Left forelimb (tissue), 1 donor: ENCODE measurements at places on chromosomes 2 and 18.

- DNase-seq, result peak; percentile 57
Observed at GRCh38 chr2:120764991-120765677, 29.5 kb downstream of the GLI2 start.

DNA sequence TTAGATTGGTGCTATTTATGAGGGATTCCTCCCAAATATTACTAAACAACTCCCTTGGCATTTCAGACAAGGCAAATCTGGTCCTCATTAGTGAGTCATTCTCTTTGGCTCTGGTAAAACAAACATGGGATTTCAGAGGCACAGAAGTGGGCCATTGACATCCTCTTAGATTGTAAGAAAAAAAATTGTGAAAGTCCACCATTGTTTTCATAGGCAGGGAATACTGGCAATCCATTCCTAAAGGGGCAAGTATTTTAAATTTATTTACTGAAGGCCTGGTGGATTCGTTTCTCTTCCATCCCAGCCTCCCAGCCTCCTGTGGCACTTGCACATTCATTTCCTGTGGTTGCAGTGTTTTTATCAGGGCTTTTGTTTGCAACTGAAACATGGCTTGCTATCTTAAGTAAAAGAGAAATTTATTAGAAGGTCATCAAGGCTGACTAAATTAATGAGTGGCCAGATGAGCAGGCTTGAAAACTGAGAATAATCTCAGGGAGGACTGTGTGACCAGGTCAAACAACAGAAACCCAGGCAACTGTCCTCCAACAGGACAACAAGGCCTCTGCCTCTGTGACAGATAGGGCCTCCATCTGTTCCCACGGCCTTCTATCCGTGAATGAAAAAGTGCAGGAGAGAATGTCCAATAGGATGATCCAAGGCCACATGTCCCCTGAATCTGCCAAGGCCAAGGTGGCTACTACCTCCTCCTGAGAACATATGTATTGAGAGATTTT, 23.1 kb upstream of the TNFAIP6 start:
- DNase-seq, result no peak

DNA sequence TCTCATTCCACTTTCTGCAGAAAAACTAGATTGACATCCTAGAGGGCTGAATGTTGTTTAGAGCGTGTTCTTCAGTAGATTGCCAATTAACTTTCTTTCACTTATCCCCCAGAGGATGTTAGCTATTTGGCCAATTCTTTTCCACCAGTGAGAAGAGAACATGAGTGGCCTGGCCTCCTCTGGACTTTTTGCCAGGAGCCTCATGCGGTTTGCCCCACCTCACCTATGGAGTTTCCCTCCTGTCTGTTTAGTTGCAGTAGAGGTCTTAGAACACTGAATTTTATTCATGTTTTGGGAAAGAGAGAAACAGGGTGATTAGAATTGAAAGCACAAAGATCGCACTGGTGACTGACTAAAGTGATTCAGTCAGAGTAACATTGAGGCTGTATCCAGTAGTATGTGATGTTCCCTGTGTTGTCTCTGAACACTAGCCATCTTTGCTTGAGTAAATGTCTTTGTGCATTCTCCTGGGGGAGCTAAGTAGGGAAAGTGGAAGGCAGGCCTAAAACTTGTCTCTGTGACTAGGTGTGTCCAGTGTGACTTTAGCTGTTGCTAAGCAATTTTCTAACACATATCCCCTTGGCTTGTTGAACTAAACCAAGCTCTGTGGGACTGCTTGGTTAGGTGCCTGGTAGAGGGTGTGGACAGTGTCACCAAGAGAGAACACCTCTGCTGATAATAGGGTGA, 34.0 kb downstream of the UGP2 start:
- DNase-seq, result no peak

GRCh38 chr18:35071819-35072247, 30.6 kb downstream of the MAPRE2 start:
- DNase-seq, result no peak

DNA sequence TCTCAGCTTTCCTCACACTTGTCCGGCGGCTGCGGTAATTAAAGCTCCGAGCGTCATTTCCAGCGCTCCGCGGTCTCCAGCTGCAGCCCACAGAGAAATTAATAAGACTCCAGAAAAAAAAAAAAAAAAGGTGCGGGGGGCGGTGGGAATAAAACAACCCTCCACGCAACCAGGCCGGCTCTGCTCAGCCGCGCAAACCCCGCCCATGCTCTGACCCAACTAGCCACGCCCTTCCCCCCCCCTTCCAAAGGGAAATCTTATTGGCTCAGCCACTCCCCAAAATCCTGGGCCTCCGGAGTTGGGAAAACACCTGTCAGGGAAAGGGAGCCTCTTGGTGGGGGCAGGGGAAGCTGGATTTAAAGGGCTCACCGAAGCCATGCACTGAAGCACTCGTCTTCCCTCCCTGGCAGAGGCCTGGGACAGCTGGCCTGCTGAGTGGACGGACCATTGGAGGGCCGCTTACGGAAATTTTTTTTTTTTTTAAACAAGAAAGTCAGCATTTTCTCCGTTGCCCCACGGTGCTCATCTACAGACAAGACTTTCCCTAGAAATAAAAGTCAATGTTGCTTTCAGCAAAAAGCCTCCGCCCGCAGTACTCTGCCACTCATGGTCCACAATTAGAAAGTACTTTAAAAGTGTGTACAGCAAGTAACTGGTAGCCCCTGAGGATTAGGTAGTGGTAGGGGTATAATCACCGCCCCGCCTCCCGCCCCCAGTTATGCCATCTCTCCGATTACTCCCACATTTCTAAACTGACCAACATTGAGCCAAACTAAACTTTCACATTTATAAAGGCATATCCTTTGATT, 674 bp upstream of the ERBB4 start:
- DNase-seq, result peak; percentile 74

DNA sequence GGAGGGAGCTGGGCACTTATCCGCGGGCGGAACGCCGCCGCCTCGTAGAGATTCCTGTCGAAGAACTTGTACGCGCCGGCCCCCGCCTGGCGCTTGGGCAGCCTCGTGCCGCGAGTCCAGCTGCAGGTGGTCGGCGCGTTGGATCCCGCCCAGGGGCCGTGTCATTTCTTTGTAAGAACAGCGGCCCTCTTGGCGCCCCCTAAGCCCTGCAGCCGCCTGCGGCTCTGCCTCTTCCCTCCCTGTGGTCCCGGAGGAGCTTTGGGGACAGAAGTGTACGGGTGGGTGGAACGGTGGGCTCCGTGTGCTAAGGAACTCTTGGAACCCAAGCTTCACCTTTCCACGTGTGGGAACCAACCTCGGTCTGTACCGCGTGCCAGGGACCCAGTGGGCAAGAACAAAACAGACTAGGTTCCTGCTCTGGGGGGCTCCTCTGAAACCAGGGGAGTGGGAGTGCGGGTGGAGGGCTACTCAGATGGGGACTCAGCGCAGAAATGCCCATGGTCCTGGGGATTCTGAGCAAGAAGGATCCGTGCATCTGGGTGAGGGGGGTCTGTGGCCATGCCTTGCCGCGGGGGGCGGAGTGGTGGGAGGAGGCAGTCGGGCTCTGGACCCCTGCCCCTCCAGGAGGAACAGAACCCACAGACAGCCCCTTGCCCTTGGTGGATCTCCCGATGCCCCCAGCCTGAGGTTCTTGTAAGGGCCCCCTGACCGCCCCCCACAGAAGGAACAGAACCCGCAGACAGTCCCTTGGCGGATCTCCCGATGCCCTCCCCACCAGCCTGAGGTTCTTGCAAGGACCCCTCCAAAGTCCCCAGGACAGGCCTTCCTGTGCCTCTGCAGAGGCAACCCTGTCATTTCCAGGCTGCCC, 1.5 kb downstream of the GPC1 start:
- no peak for DNase-seq

GRCh38 chr2:20567159-20567925, 83.6 kb downstream of the HS1BP3 start:
- no peak for DNase-seq

- DNase-seq, result no peak
Observed at GRCh38 chr2:62296034-62296831, 100.3 kb downstream of the B3GNT2 start.

DNA sequence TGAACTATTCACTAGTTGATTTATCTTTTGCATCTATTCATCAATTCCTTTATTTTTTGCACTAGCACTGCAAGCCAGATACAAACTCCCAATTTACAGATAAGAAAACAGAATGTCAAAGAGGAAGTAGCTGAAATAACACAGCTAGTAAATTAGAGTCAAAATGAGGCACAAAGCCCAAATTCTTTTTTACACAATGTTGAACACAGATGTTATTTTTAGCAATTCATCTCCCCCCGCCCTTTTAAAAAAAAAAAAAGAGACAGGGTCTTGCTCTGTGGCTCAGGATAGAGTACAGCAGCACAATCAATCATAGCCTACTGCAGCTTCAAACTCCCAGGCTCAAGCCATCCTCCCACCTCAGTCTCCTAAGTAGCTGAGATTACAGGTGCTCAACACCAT, 127.8 kb downstream of the CCBE1 start:
- DNase-seq, result no peak

- DNase-seq, result no peak
Observed at GRCh38 chr2:51619961-51620360, 588.0 kb upstream of the NRXN1 start.

- no peak for DNase-seq
Observed at GRCh38 chr18:10514601-10515000, 11.2 kb upstream of the NAPG start.

DNA sequence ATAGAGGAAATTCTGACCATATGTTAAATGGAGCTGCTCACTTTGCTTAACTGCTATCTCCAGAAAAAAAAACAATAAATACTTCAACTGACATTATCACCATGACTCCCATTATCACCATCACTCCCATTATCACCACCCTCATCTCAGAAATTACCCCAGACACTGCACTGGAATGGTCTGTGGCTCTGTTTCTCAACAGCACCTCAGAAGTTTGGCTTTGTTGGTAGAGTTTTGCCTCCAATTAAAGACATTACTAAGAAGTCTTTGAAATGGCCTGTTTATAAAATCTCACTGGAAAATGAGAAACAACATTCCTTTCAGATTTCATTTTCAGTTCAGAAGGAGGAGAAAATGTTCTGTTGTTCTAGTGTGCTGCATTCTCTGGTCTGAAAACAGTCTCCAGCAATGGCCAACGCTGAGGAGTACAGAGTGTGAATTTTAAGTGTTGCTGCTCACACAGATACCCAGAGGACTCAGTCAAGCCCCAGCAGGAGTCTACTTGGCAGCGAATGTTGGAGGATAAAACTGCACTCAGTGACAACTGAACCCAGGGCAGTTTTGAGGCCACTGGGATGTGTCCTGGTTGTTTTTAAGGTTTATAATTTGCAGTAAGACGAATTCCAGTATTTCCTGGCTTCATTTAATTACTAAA, 364.5 kb upstream of the CDH2 start:
- DNase-seq, result no peak

DNA sequence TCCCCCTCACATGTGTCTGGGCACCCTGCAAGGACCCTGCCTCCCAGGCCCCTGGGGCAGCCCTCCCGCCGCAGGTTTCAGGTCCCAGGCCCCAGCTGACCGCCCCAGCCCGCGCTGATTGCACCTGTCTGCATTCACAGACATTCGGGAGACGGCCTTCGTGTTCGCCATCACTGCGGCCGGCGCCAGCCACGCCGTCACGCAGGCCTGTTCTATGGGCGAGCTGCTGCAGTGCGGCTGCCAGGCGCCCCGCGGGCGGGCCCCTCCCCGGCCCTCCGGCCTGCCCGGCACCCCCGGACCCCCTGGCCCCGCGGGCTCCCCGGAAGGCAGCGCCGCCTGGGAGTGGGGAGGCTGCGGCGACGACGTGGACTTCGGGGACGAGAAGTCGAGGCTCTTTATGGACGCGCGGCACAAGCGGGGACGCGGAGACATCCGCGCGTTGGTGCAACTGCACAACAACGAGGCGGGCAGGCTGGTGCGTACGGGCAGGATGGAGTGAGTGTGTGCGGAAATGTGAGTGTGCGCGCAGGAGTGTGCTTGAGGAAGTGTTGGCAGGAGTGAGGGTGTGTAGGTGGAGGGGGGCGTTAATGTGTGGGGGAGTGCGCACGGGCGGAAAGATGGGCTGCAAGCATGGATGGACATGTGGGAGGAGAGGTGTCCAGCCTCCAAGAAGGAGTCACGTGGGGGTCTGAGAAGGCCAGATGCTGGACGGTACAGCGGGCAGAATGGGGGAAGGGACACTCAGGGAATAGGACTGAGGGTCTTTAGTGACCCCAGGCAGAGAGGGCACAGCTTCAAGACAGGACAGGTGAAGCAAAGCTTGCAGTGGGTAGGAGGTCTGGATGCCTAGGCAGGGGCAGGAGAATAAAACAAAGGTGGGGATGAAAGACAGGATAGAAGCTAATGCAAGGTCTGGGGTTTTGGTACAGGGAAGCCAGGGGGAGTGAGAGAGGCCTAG, 9.0 kb upstream of the WNT10A start:
- no peak for DNase-seq

DNA sequence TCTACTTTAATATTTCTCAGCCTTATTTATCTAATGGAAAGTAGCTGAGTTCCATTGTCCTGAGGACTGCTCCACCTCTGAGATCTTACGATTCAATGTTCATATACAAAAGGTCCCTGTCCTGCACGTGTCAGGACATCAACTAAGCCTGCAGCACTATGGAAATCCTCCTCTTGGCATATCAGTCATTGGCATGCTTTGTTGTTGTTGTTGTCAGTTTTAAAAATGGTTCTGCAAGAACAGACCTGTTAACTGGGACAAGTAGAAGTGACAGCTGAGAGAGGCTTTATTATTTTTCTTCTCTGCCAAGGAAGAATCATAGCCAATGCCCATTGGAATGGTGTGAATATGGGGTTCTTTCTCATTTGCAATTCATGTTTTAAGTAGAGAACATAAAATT, 450.1 kb upstream of the PKDCC start:
- no peak for DNase-seq

DNA sequence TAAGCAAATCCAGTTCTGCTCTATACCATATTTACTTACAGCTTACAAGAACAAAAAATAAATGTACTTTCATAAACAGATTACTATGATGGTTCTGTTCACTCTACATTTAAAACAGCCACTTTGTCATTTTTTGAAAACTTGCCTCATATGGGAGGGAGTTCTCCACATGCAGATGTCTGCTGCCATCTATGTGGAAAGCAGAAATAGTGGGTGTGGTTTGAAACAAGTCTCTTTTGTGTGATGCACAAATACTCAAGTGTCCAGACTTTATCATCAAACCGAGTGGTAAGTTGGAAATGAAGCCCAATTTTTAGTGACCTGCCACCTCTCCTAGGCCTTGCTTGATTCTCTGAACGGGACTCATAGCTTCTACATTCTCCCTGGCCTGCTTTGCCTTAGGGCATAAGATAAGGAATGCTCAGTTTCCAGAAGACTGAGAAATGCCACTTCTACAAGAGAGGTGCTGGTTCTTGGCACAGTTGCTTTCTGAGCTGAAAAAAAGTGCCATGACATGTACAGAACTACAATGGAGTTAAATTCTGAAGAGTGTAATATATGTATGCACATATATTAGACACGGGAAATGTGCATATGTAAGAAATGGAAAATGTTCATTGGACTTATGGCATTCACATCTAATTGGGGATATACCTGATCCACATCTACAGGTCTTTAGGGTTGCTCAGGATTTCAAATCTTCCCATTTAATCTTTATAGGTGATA, 221.0 kb downstream of the SLC8A1 start:
- DNase-seq, result no peak

DNA sequence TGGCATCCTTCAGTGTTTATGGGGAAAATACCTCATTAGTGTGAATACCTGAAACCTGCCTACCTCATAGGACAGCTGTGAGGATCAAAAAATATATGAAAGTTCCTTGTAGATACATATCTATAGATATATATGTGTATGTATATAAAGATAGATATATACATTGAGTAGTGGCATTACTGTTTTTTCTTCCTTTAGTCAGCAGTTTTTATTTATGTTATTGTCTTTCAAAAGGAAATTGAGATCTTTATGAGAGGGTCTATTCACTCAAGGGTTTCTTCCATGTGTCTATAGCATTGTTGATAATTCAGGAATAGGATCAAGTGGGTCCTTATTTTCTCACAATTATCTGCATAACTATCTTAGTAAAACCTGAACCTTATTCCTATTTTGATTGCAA, 6.6 kb downstream of the RMP24 start:
- DNase-seq, result no peak

GRCh38 chr2:147485210-147485851, 359.5 kb upstream of the ACVR2A start:
- no peak for DNase-seq
